ENCODE measurements at places on chromosomes 7 and 10.

- no peak for DNase-seq
Measured at GRCh38 chr7:90720984-90721760, 125.1 kb downstream of the CDK14 start.

- no peak for DNase-seq
Measured at GRCh38 chr10:98246911-98247805, 20.8 kb downstream of the LOXL4 start.

DNA sequence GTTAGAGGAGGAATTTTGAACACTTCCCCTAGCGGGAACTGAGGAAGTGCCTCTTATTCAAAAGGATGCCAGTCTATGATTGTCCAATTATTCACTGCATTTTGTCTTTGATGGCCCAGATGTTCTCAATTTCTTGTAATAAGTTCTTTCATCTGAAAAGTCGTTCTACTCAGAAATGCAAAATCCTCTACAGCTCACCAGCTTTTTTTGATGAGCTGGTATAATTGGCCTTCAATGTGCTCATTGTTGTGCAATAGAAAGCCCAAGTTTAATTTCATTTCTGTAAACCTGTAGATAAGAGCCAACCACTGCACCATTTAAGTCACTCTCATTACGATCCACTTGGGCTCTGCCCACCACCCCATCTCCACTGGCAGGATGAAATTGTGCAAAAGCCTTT lies 978.7 kb upstream of the AUTS2 start:
- DNase-seq, result no peak

DNA sequence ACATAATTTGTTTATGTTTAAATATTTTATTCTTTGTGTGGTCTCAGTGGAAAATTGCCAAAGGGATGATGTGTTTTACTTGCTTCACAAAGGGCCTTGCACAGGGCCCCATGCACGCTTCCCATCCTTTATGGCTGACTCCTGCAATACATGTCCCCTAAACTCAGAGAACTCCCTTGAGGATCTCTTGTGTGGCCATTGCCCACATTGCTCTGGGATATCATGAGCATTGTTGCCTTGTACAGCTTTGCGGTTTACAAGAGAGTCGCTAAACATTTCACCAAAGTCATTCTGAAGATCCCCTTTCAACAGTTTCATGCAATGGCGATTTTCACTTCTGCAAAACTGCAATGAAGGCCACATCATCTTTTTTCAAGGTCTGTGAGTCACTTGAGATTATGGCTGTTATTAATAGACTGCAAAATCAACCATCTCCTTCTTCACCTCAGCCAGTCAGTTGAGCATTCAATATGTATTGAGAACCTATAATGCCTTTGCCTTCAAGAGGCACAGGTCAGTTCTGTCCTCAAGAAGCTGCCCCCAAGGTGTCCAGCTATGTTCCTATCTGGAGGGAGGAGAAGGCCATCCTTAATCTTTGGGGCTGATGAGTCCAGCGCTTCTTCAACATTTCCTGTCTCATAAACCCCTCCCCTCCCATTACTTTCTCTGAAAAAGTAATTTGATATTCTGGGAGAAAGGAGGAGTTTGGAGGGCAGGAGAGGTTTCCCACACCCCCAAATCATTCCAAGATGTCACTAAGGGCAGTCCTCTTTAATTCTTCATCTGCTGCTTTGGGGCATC lies 108.1 kb downstream of the CCDC71L start:
- DNase-seq, result no peak

GRCh38 chr7:116212869-116213268 lies 2.5 kb downstream of the TES start:
- DNase-seq, result no peak

DNA sequence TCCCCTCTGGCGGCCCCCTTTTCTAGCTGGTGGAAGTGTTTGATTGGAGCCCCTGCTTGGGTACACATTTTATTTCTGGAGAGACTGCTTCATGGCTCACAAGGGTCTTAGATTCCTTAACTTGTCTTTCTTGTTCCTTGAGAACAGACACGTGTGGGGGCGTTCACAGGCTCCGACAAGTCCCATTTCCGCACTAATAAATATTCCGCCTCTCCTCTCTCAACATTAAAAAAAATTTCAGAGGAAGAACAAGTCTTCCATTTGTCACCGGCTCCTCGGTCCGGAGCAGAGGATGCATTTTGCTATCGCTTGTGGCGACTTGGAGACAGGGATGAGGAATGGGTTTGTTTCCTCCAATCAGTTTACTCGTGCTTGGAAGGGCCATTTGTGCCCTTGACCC lies 134.0 kb upstream of the PODXL start:
- DNase-seq, result no peak

DNA sequence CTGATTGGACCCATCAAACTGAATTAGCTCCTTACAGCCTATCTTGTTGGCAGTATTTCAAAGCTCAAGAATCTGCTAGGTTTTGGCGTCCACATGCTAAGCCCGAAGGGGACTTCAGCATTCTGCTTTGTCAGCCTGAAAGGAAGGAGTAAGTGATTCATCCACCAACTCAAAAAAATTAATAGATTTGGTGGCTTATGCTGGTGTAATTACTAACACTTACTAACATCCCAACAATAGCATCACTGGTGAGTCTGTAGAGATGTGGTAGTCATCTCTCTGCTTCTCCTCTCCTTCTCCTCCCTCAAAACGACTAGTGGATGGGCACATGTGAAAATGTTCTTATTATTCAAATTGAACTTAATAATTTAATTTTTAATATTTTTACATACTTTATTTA lies 53.8 kb upstream of the EGR2 start:
- DNase-seq, result no peak

Measured in NCI-H2227 treated with DMSO at 0.1 percent for 48 hours (cell line).